ENCODE measurements at places on chromosomes 12 and 14.

DNA sequence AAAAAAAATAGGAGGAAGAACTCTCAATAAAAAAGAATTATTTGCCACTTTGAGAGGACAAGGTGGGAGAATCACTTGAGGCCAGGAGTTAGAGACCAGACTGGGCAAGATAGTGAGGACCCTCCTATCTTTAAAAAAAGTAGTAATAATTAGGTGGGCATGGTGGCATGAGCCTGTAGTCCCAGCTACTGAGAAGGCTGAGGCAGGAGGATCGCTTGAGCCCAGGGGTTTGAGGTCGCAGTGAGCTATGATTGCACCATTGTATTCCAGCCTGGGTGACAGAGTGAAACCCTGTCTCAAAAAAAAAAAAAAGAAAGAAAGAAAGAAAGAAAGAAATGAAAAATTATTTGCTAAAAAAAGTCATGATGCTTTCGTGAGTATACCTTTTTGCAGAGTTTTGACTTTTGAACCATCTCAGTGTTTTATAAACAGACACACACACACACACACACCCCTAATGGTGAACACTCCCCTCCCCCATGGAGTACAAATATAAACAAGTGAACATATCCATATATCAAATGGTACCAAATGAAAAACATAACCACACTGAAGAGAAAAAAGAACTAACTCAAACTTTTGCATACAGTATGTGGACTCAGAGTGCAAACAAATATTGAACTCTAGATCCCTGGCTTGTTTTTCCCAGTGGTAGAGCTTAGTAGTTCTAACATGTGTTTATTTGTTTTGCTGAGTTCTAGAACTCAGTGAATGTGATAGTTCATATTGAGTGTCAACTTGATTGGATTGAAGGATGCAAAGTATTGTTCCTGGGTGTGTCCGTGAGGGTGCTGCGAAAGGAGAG lies 27.7 kb upstream of the DNM1L start:
- DNase-seq: no peak

- no peak for DNase-seq
These were observed 103.7 kb downstream of the SYT1 start for GRCh38 chr12:78968226-78968625.

GRCh38 chr14:61417141-61417540 lies 95.8 kb downstream of the PRKCH start:
- DNase-seq: no peak

DNA sequence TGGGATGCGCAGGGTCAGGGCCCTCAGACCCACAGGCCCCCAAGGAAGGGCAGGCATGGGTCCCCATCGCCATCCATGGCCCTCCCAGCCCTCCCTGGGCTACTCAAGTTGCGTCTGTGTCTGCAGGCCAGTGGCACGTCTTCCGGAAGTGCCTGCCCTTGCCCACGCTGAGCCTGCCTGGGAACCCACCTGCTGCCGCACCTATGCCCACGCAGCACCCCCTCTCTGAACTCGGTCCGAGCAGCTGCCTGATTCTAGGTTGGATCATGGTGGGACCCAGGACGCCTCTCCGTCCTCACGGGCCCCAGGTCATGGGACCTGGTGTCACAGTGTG lies 182.8 kb downstream of the ADGRD1 start:
- DNase-seq: no peak

DNA sequence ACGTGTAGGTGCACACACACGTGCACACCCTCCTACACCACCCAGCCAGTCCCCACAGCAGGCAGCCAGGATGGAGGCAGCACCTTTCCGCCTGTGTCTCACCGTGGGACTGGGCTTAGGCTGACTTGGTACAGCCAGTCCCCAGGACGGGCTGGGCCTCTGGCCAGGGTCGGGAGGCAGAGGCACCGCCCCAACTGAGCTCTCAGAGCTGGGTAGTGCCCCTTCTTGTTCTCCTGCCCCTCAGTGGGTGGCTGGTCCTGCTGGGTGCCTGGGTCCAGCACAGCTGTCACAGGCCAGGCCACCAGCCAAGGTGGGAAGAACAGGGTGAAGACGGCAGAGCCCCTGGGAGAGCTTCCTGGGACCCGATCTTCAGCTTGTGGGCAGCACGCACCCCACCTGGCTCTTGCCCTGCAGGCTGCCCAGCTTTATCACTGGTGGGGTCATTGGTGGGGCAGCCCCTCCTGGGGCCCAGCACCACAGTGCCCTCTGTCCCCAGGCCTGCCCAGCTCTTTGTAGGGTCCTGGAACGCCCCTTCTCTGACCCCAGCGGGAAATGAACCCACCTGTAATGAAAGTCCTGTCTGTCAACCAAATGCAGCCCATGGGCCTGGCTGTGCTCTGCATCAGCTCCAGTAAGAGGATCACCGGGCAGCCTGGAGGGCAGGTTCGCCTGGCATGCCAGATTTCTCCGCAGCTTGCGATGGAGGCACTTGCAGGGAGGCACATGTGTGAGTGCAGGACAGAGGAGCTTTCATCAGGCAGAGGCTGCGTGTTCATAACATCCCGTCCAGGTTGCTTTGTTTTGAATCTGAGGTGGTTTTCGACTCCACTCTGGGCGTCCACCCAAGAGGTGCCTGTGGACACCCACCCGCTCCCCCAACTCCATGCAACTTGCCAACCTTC lies 14.7 kb downstream of the CDCA4 start:
- no peak for DNase-seq

DNA sequence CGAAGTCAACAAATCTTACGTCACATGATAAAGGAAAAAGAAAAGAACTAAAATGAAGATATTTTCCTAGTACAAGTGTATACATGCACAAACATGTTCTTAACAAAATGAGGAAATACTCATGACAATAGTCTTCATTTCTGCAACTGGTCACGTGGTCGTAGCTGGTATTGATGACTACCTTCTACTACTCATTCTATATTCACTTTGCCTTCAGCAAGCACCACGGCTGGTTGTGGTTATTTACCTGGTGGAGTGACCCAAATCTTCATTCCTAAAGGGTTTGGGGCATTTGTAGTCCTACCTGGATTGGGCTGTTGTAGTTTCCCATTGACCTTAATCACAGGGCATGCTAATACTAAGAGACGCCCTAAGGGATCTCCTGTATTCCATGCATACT lies 51.2 kb downstream of the FIGNL2 start:
- DNase-seq: no peak

GRCh38 chr14:72546344-72547016 lies 347.4 kb downstream of the DPF3 start:
- no peak for DNase-seq

DNA sequence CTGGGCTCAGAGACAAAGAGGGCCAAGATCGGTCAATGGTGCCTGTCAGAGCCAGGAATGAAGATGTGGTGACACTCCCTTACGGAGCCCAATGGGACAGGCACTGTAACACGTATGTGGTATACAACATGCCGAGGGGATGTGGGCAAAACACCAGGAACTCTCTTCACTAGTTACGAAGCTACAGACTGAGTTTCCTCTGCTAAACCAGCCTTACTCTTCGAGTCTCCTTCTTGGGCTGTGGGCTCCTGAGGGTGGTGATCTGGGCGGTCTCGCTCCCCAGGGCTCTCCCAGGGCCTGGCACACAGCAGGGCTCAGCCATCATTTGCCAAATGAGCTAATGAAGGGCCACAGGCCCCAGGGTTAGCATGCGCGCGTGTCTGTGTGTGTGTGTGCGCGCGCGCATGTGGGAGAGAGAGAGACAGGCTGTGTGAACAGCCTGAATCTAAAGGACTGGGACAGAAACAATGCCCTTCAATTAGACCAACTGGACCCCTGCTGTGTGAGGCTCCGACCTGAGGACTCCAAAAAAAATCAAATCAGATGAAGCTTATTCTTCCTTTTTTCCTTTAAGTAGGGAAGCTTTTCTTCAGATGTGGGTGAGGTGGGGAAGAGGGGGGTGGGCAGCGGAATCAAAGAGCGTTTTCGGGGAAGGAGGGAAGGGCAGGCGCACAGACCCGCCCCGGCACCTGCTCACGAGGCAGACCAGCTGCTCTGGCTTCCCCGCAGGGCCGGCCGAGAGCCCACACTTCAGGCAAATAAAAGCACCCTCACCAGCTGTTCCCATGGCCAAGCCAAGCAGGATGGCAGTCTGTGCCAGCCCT lies 42.5 kb downstream of the CCDC88C start:
- no peak for DNase-seq

DNA sequence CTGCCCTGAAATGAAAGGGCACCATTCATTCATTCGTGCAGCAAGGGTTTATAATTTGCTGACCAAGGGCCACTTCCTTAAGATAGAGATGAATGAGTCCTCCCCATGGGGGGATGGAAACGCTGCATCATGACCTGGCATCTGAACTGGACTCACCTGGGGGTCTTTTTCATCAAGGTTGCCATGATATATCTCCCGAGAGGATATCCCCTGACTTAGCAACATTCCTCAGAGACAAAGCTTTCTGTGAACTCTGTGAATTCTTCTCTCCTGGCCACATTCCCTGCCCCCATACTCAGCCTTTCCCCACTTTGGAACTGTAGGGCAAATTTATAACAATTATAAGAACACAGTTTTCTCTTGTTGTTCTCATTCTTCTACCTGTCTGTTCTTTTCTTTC lies 30.8 kb downstream of the SRRM4 start:
- no peak for DNase-seq

DNA sequence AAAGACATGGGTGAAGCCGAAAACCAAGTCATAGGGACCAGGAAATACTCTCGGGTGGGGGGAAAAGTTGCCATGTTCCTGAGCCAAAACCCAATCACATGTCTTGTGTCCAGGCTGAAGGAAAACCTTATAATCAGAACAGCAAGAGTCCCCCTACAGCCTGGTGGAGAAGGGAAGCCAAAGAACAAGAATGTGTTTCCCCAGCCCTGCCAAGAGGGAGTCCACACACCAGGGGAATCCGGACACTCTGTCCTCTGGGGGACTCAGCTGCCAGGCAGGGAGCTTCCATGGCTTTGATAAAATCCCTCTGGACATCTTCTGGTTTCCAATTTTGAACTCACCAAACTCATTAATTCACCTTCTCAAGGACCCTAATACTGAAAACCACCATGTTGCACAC lies 273.0 kb downstream of the FOXN3 start:
- no peak for DNase-seq

DNA sequence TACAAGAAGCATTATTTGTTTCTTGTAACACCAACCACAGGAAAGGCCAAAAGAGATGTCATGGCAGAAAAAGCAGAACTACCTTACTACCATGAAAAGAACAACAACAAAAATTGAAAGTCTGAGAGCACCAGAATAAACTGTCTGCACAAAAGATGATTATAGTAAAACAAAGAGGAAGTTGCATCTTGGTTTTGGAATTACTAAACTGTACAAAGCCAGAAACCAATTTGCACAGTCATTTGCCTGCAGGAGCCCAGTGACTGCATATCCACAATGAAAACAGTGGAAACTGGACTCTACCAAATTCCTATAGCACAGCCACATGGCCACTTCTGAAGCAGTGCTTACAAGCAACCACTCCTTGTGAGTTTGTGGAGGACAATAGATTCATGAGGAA lies 276.2 kb downstream of the SSPN start:
- DNase-seq: no peak

- DNase-seq: no peak
These were observed 7.8 kb downstream of the RASAL1 start for GRCh38 chr12:113127791-113128199.

DNA sequence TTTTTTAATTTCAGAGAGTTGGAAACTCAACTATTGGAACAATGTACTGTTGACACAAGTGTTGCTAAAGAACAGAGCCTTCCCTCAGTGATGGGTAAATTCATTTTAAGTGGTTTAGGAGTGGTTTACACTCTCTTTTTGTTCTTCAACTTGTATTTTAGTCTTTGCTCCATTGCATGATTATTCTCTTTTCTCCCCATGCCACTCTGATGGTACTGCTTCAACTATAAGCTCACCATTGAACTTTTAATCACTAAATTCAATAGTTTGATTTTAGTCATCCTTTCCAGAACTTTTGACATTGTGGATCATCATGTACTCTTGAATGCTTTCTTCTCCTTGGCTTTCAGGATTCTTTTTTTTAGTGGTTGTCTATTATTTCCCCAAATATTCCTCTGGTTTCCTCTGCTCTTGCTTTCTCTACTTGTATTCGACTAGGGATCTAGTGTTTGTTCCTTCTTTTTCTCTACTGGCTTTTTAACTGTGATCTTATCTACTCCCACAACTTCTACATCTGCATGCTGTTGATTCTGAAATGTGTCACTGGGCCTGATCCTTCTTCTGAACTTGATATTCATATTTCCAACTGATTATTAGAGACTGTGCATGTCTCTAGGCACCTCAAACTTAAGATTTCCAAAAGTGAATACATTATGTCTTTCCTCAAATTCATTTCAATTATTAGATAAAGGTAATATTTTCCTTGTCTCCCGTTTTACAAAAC lies 15.4 kb downstream of the ACTR10 start:
- no peak for DNase-seq

DNA sequence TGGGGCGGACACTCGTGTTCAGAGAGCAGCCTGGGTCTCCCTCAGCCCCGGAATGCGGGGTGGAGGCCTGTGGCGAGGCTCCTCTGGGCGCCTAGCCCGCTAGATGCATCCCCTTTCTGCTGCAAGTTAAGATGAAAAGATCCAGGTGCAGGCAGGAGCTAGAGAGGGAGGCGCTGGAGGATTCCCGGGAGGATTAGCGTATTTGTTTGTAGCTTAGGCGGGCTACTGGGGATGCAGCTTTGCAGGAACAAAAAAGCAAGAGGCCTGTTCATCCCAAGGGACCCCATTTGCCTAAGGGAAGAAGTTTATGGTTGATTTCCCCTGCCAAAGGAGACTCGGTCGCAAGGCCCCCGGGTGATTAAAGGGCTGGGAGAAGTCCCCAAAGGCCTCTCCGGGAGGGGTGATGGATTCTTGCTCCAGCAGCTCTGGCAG lies 824 bp downstream of the CCDC177 start:
- no peak for DNase-seq

DNA sequence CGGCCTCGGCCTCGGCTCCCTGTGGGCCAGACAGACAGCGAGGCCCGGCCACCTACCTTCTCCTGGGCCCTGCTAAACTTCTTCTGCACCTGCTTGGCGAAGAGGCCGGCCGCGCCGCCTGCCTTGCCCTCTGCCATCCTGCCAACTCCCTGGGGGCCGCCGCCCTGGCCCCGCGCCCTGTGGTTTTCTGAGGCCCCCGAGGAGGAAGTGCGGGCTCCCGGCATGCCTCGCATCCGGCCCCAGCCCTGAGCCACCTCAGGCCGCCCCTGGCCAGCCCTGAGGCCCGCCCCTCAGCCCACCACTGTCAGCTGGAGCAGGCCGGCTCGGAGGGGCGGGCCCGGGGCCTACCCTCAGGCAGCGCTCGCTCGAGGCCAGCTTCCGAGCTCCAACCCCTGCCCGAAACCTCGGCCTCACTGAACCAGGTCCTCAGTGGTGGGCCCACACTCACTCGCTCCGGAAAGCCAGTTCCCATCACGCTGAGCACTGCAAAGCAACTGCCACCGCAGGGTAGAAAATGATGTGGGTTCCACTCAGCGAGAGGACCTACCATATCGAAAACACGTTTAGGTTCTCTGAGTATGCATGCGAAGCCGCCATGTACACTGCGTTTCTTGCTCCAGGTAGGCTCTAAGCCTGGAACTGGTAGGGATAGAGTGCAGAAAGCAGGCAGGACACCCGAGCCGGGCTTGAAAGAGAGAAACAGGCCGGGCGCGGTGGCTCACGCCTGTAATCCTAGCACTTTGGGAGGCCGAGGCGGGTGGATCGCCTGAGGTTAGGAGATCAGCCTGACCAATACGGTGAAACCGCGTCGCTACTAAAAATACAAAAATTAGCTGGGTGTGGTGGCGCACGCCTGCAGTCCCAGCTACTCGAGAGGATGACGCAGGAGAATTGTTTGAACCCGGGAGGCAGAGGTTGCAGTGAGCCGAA lies at the start of gene BIN2:
Gene BIN2, minus strand, starts transcription at position 209 of the 930 bp plus-strand sequence. Its CDS starts 72 bp downstream, at position 137.
- peak; percentile 72 for DNase-seq

Data from CD4-positive, alpha-beta T cell (primary cell).